GM23338 (cell line): ENCODE measurements at places on chromosomes 12 and 14. TPM values are rescaled to one million over a fixed set of nuclear protein-coding genes. Genes with fewer than 3 reads are reported as not detected.

MYH6 gene
- 0.03 and 0.23 TPM in 2 replicates for total RNA-seq

SDS gene
- total RNA-seq: not detected in 2 replicates

ZC3H14 gene
- 80.3 and 87.9 TPM in 2 replicates for total RNA-seq

AVPR1A gene
- total RNA-seq: 0.08 and 0.24 TPM in 2 replicates

ACSM4 gene
- total RNA-seq: not detected in 2 replicates

DNA sequence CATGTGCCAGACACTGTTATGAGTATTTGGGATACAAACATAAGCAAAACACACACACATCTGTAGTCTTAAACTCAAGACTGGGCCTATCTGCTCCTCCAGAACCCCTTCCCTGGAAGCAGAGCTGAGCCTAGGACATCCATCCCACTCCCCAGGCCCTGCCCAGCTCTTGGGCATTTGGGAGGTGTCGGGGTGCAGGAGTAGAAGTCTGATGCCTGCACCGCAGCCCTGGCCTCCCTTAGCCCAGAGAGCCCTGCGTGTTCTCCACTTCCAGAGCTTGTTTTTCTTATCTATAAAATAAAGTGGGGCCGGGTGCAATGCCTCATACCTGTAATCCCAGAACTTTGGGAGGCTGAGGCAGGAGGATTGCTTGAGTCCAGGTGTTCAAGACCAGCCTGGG lies 11.7 kb downstream of the HSP90AA1 start:
- DNase-seq: no peak

DNA sequence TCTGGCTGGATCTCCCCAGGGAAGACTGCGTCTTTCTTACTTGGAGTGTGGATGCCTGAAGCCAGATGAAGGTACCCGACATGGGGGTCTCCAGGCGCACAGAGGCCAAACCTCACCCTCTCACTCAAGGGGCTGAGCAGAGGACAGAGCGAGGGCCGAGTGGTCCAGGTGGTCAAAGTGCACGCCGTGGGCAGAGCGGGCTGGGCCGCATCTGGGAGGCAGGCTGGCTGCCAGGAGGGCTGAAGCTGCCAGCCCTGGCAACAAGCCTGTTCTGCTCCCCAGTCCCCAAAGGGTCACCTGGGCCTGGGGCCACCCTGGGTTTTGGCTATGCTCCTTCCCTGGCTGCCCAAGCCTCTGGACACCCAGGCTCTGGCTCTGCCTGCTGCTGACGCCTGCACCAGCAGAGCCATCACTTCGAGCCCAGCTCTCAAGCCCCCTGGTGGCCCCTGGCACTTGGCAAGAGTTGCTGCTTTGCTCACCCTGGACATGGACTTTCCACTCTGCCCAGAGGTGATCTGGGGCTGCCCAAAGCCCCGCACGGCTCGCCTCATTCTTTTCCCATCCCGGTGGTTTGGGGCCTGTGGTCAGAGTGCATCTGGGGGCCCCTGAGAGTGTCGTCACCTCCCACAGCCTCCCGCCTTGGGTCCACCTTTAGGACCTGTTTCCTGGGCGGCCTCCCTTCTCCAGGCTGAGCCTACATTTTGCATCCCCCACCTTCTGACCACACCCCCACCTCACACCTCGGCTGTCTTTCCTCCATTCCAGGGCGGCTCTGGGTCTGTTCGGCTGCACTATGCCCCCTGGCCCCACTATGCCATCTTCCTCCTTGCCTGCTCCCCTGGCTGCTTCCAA lies 2.8 kb downstream of the ADSS1 start:
- peak; percentile 42 for DNase-seq

DNA sequence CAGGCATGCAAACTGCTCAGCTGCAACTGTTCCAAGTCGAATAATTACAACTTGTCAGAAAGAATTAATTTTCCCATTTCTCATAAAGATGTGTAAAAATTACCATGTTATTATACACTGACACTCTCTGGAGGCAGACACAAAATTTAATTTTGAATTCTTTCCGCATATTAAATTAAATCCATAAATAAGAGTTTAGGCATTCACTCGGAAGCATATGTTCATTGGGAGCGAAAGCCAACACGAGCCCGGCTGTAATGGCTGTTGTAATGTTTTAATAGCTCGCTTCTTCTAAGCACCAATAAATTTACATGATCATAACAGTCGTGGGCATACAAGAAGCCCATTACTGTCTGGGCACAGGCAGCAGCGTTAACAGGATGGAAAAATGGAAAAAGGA lies 189.6 kb upstream of the SOX5 start:
- no peak for DNase-seq

- no peak for DNase-seq
Measured at GRCh38 chr12:92074889-92075288, 70.8 kb downstream of the BTG1 start.

DNA sequence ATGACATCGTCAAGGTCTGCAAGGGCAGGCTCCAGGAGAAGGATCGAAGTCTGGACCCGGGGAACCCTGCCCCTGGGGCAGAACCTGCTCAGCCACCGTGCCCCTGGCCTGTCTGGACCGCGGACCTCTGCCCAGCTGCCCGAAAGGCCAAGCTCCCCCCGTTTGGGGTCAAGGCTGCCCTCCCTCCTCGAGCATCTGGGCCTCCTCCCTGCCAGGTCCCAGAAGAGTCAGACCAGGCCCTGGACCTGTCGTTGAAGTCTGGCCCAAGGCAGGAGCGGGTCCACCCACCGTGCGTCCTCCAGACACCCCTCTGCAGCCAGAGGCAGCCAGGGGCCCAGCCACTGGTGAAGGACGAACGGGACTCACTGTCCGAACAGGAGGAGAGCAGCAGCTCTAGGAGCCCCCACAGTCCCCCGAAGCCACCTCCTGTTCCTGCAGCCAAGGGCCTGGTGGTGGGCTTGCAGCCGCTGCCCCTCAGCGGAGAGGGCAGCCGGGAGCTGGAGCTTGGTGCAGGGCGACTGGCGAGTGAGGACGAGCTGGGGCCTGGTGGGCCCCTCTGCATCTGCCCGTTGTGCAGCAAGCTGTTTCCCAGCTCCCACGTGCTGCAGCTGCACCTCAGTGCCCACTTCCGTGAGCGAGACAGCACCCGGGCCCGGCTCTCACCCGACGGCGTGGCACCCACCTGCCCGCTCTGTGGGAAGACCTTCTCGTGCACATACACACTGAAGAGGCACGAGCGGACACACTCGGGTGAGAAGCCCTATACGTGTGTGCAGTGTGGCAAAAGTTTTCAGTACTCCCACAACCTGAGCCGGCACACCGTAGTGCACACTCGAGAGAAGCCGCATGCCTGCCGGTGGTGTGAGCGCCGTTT lies 856 bp downstream of the ZBTB42 start:
- no peak for DNase-seq

DNA sequence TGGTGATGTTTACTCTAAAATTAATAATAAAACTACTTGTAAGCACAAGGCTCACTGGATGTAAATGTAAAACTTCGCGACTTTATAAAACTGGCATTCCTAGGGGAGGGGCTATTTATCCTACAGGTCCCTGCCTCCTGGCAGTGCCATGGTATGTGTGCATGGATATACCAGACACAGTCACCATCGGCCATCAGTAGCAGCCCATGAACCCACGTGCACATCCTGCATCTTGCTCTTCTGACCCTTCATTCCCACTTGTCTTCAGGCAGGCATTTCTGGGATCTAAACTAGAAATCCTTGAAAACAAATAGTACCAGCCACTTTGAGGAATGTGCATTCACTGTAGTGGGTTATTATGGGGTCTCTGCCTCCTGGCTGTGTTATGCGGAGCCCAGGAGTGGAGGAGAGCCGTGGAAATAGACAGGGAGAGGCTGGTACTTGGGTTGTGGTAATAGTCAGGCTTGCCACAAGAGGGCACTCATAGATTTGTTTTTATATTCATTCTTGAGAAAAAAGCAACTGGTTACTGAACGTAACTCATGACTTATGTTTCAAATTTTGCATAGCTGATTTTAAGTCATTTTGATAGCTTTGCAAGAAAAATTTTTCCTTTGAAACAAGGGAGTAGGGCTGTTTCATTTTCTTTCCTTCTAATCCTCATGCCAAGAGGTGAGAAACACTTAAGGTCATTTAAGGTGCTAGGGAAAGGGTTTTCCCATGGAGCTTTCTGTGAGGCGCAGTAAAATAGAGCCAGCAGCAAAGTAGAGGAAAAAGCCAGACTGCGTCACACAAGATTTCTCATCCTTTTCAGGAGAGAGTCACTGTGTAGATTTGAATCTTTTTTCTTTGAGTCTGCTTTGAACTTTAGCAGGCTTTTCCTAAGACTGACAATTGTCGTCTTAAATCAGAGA lies 17.4 kb upstream of the GALNT16 start:
- DNase-seq: peak; percentile 82

DNA sequence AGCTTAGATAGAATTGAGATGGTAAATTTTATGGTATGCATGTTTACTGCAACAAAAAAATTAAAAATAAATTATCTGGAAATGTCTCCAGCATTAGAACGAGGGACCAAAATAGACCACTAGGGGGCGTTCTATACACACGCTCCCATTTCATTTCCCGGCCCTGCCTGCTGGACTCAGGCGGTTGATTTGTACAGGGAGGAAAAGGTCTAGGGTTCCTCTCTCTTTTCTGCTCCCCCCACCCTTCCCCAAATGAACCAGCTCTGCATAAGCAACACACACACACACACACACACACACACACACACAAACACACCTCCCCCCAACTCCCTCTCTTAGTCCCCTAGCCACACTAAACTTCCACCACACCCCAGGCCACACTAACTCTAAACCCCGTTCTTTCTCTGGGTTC lies 7.8 kb upstream of the DTX1 start:
- DNase-seq: peak; percentile 87
